Spleen (tissue), 13 donors: ENCODE measurements at places on chromosomes 6 and 20.

DNA sequence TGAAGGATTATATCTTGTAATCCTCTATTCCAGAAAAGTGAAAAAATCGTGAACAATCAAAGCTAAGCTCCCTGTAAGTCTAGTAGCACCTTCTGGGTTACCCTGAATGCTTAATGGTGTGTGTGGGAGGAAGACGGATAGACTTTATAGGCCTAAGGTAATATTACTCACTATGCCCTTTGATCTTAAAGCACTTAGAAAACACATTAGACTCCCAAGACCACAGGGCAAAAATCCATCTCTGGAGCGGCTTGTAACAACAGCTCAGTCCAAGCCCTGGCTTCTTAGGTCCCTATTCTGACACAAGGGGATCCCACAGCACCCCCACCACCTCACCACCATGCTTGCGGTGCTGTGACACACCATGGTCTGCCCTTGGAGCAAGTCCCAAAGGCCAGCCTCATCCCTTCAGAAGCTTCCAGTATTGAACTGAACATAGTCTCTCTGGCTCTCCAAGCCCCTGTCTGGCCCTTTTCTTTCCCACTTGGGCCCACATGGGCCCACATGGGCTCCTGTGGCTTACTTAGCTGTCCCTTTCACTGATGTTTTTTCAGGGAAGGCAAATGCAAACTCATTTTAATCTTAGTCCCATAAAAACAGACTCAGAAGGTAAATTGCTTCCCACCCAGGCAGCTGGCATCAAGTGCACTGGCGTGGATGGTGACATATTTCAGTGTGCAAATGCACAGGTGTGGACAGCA is 28.3 kb downstream of the C6orf132 start:
- no peak for DNase-seq

DNA sequence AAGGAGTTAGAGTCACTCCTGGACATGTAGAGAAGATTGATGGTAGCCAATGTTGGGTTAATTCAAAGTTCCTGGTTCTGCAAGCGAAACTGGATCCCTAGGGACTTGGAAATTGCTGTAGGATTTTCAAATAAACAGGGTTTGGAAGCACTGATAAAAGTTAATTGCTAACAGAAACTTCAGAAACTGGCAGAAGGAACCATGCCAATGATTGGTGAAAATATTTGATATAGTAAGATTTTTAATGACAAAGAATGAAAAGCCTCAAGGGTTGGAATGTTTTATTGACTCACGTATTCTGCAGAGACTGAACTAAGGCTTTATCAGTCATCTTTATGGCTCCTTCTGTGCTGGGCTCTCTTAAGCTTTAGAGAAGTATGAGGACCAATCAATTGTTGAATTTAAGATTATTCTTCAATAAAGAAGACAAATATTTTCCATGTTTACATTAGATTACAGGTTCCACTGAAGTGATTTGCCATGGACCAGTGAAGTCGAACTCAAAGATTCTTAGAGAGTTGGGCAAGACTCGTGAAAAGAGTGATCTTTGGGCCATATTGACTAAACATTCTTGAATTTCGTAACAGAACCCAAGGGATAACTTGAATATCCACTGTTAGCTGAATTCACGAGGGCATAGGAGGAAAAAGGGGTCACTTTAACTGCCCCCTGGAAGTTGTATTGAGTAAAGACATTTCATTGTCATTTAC is 371.4 kb downstream of the HDGFL1 start:
- no peak for DNase-seq

- no peak for DNase-seq
Observed at GRCh38 chr20:51062065-51062464, 39.2 kb upstream of the KCNG1 start.

DNA sequence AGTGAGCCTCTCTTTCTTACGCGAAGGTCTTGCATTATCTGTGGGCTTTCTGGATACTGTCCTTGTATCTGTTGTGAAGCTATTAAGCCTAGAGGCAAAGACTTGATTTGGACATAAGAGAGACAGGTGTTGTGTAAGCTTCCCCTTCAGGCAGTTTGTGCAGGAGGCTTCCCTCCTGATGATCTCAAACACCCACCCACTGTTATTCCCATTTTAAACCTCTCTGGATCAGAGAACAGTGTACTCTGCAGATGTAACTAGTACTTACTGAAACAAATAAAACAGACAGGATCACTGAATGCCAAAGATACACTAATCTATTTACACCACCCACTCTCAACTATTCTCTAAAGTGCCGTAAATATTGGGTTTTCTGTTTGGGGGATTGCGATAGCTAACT is 113.8 kb upstream of the RAB32 start:
- DNase-seq = no peak

DNA sequence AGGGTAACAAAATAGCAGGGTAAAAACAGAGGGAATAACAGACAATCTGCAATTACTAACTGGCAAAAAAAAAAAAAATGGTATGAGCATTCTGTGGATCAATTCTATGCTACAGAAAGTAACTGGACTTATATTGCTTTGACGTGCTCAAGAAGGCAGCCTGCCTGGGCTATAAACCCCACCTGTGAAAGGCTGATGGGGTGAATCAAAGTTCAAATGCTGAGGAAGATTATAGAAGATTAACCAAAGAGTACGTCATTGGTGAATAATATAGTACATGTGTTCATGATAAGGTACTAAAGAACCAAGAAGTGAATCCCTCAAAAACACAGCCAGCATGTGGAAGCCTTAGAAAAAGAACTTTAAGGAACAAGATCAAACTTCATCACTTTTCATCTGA is 441.9 kb upstream of the PTCHD4 start:
- no peak for DNase-seq

GRCh38 chr6:159193923-159194322 is 24.7 kb downstream of the FNDC1 start:
- DNase-seq = no peak

GRCh38 chr6:52301326-52301725 is 16.8 kb upstream of the MCM3 start:
- no peak for DNase-seq

- DNase-seq = no peak
Observed at GRCh38 chr6:166691199-166691598, 64.1 kb upstream of the RPS6KA2 start.

DNA sequence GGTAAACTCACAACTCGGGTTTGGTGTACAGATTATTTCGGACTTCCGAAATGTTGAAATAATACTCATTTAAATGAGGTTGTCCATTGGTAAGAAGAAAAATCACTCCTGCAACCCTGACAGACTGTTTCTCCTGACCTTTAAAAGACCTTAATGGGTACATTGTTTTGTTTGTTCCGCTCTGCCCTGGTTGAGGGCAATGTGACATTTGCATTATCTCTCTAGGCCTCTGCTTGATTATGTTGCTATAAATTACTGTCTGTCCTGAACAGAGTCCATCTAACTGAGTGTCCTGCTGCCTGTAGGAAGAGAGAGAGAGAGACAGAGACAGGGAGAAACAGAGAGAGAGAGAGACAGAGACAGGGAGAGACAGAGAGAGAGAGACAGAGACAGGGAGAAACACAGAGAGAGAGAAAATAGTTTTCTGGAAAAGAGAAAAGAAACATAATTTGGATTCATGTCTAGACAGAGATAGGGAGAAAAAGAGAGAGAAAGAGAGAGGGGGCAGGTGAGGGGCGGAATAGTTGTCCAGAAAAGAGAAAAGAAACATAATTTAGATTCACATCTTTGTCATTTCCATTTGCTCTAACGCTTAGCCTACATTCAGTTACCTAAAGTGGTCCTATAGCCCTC is 83.2 kb downstream of the SHLD1 start:
- no peak for DNase-seq
